MCF 10A (cell line): ENCODE measurements at places on chromosomes 7 and 10.

GRCh38 chr7:5870311-5870710, 10.3 kb upstream of the OCM start:
- peaks cover 6% of the 10 kb centered on the region for H3K4me1 ChIP-seq
- no peak for DNase-seq
- no peak overlapping the region for H3K27ac ChIP-seq

DNA sequence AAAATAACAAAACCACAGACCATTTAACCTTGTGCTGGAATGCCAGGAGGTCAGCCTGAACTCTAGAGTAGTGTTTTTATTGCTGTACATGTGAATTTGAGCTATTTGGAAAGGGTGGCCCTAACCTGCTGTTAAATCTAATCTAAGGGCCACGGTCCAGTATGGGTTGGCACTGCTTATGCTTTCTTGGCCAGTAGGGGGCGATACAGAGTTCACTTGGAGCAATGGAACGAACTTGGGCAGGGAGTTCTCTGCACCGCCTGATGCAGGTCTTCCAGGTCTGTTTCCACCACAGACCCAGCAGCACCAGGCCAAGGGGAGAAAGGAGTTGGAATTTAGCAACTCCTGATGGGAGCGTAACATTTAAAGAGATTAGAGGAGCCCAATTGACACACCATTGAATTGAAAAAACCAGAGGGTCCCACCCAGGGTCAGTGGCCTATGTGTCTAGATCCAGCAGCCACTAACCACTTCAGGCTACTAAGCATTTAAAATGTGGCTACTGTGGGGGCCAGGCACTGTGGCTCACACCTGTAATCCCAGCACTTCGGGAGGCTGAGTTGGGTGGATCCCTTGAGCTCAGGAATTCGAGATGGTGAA, 75.7 kb upstream of the EFCAB10 start:
- H3K36me3 ChIP-seq = no peaks in the 10 kb centered on the region
- H3K27ac ChIP-seq = peak overlapping the region; percentile 70
- peak; percentile 61 for DNase-seq
- H3K27me3 ChIP-seq = no peaks in the 10 kb centered on the region
- no peak overlapping the region for H3K4me3 ChIP-seq

- peak; percentile 85 for DNase-seq
- H3K27me3 ChIP-seq = no peaks in the 10 kb centered on the region
- peaks cover 7% of the 10 kb centered on the region for H3K4me1 ChIP-seq
Measured at GRCh38 chr7:34747867-34748727, 90.1 kb downstream of the NPSR1 start.

DNA sequence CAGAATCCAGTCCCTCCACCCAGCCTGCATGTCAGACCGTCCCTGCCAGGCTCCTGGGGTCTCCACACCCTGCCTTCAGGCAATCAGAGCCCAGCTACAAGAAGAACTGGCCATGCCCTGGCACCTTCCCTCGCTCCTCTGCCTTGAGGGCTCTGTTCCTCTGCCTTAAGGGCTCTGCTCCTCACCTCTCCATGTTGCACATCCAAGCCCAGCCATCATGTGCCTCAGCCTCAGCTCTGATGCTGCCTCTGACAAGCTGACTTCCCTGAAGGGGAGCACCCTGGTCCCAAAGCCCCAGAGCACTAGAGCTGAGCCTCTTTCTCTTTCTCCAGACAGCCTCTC, 50.3 kb upstream of the ANTXRL start:
- DNase-seq = no peak
- no peak overlapping the region for H3K4me3 ChIP-seq
- H3K4me1 ChIP-seq = no peaks in the 10 kb centered on the region
- peaks cover 7% of the 10 kb centered on the region for H3K27me3 ChIP-seq
- no peak overlapping the region for H3K27ac ChIP-seq

DNA sequence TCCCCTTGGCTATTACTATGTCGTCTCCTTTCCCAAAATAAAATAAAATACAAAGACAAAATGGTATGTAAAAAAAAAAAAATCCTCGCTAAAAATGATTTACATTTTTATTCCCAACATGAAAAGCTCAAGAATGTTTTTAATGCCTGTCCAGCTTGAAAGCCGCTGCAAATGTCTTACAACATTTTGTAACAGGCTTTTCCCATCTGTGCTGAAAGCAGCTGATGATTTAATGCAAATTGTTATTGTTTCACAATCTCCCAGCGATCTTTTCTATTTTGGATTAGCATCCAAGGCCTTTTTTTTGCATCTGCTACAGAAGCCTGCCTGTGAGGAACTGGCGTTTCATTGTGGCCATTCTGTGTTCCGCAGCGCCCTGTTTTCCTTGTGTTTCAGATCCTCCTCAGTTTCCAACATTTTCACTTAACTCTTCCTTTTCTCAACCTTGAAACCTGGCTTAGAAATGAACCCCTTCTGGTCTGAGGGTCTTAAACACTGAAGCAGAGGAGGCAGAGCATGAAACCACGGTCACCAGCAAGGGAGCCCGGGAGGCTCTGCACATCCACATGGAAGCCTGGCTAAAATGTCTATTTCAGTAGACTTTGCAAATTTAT, 712.1 kb downstream of the PARD3 start:
- H3K4me3 ChIP-seq = no peak overlapping the region
- peaks cover 6% of the 10 kb centered on the region for H3K36me3 ChIP-seq
- no peaks in the 10 kb centered on the region for H3K27me3 ChIP-seq

DNA sequence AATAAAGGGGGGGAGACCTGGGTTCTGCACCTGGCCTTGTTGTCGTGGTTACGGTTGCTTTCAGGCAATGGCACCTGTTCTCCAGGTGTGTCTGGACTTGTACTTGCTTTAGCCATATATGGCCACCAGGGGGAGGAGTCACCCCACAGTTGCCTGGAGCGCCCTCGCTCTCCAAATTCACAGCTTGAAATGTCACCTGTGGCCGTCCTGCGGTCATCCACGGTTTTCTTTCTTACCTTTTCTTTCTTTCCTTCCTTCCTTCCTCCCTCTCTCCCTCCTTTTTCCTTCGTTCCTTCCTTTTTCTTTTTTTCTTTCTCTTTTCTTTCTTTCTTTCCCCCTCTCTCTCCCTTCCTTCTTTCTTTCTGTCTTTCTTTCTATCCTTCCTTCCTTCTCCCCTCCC, 157.2 kb upstream of the ZNF92 start:
- no peak overlapping the region for H3K27ac ChIP-seq
- DNase-seq = peak; percentile 75
- no peaks in the 10 kb centered on the region for H3K36me3 ChIP-seq
- H3K4me3 ChIP-seq = peak overlapping the region; percentile 60
- no peaks in the 10 kb centered on the region for H3K27me3 ChIP-seq
- H3K4me1 ChIP-seq = no peaks in the 10 kb centered on the region

DNA sequence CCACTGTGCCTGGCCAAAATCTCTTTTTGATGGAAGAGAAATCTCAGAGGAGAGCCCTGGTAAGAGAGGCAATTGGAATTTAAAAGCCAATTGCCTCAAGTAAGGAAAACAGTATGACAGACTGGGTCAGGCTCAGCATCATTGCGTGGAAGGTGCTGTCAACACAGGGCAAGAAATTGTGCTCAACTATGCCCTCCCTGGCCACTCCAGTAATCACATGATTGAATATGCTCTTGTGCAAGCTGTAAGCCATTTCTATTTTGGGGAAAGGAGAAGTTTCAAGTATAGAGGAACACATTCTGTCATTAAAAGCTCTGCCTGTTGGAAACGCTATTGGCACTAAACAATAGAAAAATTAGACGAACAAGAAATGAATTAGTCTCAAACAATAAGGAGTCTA, 1127.7 kb downstream of the REEP3 start:
- no peak overlapping the region for H3K4me3 ChIP-seq
- no peaks in the 10 kb centered on the region for H3K27me3 ChIP-seq
- no peaks in the 10 kb centered on the region for H3K4me1 ChIP-seq
- H3K27ac ChIP-seq = no peak overlapping the region
- no peaks in the 10 kb centered on the region for H3K36me3 ChIP-seq

GRCh38 chr10:5944389-5945189, 32.8 kb downstream of the IL15RA start:
- H3K4me3 ChIP-seq = peak overlapping the region; percentile 72
- H3K27ac ChIP-seq = peak overlapping the region; percentile 86
- DNase-seq = peak; percentile 99
- H3K36me3 ChIP-seq = no peaks in the 10 kb centered on the region
- H3K27me3 ChIP-seq = no peaks in the 10 kb centered on the region

DNA sequence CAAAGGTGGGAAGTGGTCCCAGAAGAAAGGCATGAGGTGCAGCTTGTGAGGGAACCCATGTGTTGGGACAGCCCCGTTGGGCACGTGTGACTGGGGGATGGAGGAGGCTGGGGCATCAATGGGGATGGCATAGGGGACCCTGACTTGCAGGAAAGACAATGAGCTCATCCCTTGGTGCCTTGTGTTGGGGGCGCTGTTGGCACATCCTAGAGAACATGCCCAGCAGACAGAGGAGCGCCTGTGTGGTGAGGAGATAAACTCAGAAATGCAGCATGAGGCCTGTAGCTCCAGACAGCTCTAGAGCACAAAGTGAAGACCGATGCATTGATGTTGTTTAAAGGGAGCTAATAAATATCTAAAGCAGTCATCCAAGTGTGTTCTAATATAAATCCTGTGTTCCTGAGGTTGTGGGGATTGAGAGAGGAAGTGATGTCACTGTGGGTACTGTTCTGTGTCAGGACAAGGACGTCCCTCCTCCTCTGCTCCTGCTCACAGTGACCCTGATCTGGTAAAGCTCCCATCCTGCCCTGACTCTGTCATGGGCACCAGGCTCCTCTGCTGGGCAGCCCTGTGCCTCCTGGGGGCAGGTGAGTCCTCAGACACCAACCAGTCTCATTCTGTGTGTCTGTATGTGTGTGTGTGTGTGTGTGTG, 126.1 kb upstream of the PRSS58 start:
- peak overlapping the region; percentile 3 for H3K27ac ChIP-seq
- no peaks in the 10 kb centered on the region for H3K36me3 ChIP-seq
- H3K4me1 ChIP-seq = peaks cover 24% of the 10 kb centered on the region
- no peak overlapping the region for H3K4me3 ChIP-seq
- no peak for DNase-seq

GRCh38 chr10:71462062-71462935, 65.6 kb downstream of the CDH23 start:
- no peak overlapping the region for H3K27ac ChIP-seq
- H3K27me3 ChIP-seq = peaks cover 38% of the 10 kb centered on the region
- no peaks in the 10 kb centered on the region for H3K4me1 ChIP-seq
- H3K4me3 ChIP-seq = no peak overlapping the region
- H3K36me3 ChIP-seq = no peaks in the 10 kb centered on the region

DNA sequence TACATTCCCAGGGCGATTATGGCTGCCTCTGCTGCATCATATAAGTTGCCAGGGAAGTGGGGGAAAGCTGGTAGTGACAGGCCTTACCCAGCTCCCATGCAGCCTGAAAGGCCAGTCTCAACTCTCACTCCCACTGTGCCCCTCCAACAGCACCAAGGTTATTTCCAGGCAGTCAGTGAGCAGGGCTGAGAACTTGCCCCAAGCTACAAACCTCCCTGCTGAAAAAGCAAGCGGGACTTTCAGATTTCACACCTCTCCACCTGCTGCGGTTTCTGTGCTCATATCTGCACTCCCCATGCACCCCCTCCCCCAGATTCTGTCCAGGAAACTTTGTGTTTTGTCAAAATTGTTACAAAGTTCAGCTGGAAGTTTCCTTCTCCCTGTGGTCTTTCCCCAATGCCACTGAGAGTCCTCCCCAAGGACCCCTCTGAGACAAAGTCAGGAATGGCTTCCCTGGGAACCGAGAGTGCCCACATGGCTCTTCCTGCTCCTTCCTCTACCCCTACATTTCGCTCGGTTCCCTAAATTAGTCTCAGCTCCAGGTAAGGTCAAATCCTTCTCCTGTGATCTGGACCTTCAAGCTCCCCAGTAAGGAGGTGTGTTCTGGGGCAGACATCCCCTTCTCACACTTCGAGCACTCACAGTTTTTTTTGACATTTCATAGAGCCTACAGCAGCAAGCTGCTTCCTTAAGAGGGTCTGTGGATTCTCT, 25.3 kb upstream of the WNT2 start:
- H3K27me3 ChIP-seq = peaks cover 99% of the 10 kb centered on the region
- H3K27ac ChIP-seq = no peak overlapping the region
- H3K36me3 ChIP-seq = no peaks in the 10 kb centered on the region
- no peaks in the 10 kb centered on the region for H3K4me1 ChIP-seq
- no peak overlapping the region for H3K4me3 ChIP-seq

DNA sequence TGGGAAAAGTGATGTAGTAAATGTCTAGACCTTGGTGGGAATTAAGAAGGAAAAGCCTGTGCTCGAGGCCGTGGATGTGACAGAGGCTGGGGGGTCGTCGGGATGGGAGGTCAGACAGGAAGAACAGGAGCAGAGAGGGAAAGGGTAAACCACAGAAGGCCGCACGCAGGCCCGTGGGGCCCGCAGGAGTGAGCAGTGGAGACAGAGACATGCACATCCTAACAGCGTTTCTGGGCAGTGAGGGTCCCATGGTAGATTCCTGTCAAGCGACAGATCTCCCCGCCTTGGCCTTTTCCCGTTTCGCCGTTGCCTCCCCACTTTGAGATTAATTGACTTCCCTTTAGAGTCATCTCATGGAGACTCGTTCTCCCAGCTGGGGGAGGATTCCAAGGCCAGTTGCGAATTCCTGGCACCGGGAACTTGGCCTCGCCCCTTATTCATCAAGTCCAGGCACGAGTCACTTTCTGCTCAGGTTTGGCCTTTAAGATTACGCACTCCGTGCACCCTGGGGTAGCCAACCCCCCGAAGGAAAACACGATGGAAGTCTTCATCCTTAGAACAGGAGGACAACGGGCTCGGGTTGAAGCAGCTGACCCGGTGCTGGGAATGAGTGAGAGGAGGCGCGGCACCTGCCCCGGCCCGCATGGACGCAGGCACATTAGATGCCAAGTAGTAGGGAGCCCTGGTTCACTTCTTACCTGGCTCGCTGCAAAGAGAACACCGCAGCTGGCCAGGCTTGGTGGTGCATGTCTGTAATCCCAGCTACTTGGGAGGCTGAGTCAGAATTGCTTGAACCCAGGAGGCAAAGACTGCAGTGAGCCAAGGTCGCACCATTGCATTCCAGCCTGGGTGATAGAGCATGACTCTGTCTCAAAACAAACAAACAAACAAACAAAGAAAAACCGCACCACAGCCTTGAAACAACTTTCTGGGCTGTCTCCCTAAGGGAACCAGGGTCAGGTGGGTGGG, 315.2 kb upstream of the SHH start:
- H3K27ac ChIP-seq = no peak overlapping the region
- peak; percentile 68 for DNase-seq
- H3K4me1 ChIP-seq = peaks cover 7% of the 10 kb centered on the region
- no peak overlapping the region for H3K4me3 ChIP-seq
